Activated T-cell treated with anti-CD3 and anti-CD28 coated beads, Interleukin-2, amount 50 U/mL, for 72 hours (primary cell): ENCODE measurements at places on chromosomes 2 and 18. TPM values are rescaled to one million over a fixed set of nuclear protein-coding genes. Genes with fewer than 3 reads are reported as not detected.

Gene KCNS3
- not detected for total RNA-seq

Gene GKN2
- total RNA-seq, result not detected

Gene ANO7
- total RNA-seq, result 0.72 TPM

Gene PLEKHA3
- total RNA-seq, result 28.0 TPM

Gene ST3GAL5
- 10.4 TPM for total RNA-seq

Gene RPRM
- not detected for total RNA-seq

Gene ERMN
- total RNA-seq, result 3.5 TPM

Gene CTLA4
- total RNA-seq, result 132 TPM

Gene GALR1
- not detected for total RNA-seq

Gene WDR12
- total RNA-seq, result 95.0 TPM

Gene SLC38A11
- total RNA-seq, result not detected

Gene MROH2A
- total RNA-seq, result not detected

Gene MC2R
- not detected for total RNA-seq

Gene TTN
- 6.6 TPM for total RNA-seq

Gene RBKS
- 11.5 TPM for total RNA-seq

Gene SCN2A
- not detected for total RNA-seq

Gene BCL2L11
- 36.0 TPM for total RNA-seq

Gene RTP5
- 0.12 TPM for total RNA-seq

Gene IL36RN
- total RNA-seq, result not detected

Gene GALNT13
- not detected for total RNA-seq

Gene KIAA2012
- not detected for total RNA-seq

Gene NLRC4
- total RNA-seq, result 0.58 TPM
